ENCODE measurements at places on chromosomes 12 and 14. TPM values are rescaled to one million over a fixed set of nuclear protein-coding genes. Genes with fewer than 3 reads are reported as not detected.

The FAM181A gene
- not detected for total RNA-seq

The CCDC197 gene
- total RNA-seq = not detected

The CCDC196 gene
- total RNA-seq = not detected

The PDE3A gene
- total RNA-seq = not detected

The B3GNT4 gene
- 0.36 TPM for total RNA-seq

All from T-helper 2 cell treated with Interferon-gamma antibody and Interleukin-4, amounts not matched to agents 100 ng/mL and 5 ng/mL, for 36 hours (primary cell).